RPMI7951 (cell line): ENCODE measurements at places on chromosomes 6 and 20.

GRCh38 chr6:24836109-24836508, 37.4 kb upstream of the ARMH2 start:
- no peak for DNase-seq

DNA sequence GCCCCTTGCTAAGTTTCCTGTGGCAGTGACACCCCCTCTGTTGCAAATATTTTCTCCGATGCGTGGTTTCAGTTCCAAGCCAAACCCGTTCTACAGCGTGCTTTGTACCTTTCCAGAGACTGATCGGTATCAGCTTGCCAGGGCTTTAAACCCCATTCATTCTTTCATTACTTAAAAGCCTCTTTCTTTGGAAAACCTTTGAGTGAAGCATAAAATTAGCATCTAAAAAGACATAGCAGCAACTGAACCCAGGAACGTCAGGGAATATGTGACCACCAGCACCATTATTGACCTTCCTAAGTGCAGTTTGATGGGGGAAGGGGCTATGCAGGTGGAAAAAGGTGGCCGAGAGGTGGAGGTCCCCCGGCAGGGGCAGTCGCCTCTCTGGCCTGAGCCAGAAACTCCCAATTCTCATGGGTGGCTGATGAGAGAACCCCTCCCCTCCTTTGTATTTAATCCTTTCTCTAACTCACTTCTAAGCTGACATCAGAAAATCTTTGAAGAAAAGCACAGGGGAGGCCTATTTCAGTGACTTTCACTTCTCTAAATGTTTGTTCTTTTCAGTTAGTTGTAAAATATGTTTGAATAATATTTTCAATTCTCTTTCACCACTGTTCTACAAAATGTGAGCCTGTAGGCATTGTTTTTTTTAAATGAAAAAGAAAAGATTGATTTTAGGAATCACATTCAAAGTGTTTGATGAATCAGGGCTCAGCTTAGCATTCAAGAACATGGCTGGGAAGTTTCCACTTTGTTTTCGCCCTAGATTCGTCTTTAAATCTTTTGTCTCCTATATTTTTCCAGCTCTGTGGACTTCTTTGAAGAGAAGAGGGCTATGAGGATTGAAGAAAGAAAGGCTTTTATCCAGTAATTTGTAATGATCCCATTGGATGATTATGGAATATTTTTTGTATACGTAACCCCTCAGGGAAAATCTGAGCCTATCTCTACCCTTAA, 89.2 kb downstream of the RSPH3 start:
- DNase-seq: no peak

DNA sequence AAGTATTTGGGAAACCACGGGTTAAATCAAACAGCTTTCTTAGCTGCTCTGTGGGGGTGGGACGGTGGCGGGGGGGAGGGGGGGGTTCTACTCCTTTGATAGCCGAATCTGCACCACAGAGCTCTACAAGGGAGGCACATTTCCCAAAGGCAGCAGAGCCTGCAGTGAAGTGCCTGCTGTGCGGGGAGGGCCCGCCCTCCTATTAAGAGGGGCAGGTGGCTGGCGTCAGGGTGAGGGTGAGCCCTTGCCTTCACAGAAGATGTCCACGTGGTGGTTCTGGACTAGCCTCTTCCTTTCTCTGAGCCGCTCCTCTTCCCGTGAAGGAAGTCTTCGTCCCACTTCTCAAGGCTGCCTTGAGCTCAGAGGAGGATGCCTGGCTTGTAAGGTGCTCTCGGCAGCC, 174.9 kb upstream of the THBS2 start:
- peak; percentile 10 for DNase-seq

- DNase-seq: no peak
Measured at GRCh38 chr20:35662551-35662950, 2.1 kb downstream of the CPNE1 start.

DNA sequence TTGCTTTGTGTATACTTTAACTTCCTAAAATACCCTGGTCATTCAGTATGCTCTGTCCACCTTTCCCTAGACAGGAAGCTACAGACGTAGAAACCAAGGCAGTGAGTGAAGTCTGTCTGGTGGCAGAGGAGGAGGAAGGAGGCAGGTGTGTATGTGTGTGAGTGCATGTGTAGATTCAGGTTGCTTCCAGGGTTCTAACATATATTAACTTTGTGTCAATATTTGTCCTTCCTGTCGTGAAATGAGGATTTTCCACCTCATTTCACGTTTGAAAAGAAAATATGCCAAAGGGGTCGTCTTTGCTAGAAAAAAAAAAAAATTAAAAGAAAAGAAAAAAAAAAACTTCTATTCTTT, 411.5 kb downstream of the PKHD1 start:
- DNase-seq: no peak

DNA sequence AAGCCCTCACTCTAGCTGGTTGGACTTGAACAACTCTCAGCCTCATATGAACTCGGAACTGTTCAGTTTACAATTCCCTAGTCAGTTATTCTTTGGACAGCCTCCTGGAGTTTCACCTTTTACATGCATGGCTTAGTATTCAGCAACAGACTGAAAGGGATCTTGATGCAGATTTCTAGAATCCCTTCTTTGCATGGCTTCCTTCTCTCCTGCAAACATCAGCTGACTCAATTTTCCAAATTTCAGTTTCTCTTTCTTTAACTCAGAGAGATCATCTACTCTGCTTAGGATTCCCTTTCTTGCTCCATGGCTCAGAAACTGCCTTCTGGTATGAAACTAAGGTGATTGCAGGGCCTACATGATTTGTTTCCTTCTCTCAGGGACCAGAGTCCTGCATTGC, 99.6 kb downstream of the CEP57L1 start:
- no peak for DNase-seq

- DNase-seq: no peak
Measured at GRCh38 chr20:4011226-4011975, 4.0 kb downstream of the RNF24 start.

GRCh38 chr6:143329323-143329722, 121.2 kb downstream of the ADAT2 start:
- DNase-seq: no peak

GRCh38 chr6:110965629-110966229, 7.2 kb downstream of the GTF3C6 start:
- DNase-seq: no peak
